Skeletal muscle cell (primary cell): ENCODE measurements at places on chromosomes 7 and 10.
A peak's percentile ranks its signal among the peaks of the same experiment; 100 is the strongest.

DNA sequence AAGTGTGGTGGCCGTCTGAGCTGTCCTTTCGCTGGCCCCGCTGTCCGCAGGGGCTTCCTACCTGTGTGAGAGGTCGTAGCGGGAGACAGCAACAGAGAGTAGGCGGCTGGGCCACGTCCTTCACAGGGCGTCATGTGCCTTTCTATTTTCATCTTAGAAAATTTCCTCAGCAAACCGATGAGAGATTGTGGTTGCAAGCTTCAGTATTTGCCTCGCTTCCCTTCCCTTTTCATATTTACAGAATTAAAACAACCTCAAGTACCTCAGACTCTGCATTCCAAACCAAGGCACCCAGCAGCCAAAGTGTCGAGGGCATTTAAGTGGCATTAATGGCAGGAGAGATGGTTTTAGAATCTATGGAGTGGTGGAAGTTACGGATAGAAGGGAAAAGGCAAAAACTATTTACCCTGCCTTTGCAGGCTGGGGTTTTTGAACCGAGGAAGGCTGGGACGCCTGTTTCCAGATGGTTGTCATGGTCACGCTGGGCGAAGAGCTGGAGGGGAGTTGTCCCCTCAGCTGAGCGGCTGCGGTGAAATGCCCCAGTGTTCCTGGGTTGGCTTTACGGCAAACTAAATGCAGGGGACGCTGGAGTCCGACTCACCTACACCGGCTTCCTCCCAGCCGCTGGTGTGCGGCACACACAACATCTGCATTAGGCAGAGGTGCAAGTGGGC is 41.9 kb downstream of the WIPI2 start:
- no peak for DNase-seq

DNA sequence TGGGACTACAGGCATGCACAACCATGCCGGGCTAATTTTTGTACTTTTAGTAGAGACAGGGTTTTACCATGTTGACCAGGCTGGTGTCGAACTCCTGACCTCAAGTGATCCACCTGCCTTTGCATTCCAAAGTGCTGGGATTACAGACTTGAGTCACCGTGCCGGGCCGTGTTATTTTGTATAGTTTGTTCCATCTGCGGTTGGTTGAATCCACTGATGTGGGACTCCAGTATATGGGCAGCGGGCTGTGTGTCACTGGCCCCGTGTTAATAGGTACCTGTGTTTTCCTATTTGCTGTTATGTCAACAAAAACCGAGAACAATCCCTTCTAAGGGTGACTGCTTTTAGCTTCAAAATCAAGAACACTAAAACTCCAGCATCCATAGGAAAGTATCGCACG is 297.6 kb upstream of the PITRM1 start:
- DNase-seq, result no peak

- no peak for DNase-seq
Measured at GRCh38 chr10:115989621-115990020, 283.4 kb downstream of the GFRA1 start.

DNA sequence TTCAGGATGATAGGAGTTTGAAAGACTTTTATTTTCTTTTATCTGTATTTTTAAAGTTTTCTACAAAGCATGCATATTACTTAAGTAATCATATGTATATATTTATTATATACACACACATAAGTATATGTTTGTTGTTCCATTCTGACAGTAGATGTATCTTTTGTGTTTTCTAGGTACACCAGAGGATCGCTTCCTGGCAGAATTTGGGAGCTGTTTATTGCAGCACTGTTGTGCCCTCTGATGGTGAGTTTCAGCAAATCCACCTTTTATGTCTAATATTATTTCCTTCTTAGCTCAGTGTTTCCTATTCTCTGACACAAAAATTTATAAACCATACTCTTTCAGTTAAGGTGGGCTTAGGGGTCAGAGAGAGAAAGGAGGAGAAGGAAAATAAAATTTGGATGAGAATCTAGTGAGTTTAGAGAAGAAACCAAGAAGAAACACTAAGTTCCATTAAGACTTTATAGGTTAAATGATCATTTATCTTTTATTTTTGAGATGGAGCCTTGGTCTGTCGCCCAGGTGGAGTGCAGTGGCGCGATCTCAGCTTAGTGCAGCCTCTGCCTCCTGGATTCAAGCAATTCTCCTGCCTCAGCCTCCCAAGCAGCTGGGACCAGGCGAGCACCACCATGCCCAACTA is 59.2 kb upstream of the OIT3 start:
- no peak for DNase-seq

- DNase-seq, result no peak
Measured at GRCh38 chr7:124255041-124255655, 222.3 kb upstream of the TMEM229A start.

- DNase-seq, result no peak
Measured at GRCh38 chr7:70387217-70387616, 744.7 kb upstream of the GALNT17 start.

DNA sequence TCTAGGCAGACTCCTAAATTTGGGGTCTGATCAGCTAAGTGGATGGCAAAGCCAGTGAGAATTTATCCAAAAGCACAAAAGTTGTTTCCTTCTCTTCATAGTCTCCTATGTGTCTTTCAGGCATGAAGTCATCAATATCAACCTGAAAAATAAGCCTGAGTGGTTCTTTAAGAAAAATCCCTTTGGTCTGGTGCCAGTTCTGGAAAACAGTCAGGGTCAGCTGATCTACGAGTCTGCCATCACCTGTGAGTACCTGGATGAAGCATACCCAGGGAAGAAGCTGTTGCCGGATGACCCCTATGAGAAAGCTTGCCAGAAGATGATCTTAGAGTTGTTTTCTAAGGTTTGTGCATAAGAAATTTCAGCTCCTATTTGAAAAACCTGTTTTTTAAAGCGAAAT is 4.8 kb downstream of the GSTO1 start:
- no peak for DNase-seq

DNA sequence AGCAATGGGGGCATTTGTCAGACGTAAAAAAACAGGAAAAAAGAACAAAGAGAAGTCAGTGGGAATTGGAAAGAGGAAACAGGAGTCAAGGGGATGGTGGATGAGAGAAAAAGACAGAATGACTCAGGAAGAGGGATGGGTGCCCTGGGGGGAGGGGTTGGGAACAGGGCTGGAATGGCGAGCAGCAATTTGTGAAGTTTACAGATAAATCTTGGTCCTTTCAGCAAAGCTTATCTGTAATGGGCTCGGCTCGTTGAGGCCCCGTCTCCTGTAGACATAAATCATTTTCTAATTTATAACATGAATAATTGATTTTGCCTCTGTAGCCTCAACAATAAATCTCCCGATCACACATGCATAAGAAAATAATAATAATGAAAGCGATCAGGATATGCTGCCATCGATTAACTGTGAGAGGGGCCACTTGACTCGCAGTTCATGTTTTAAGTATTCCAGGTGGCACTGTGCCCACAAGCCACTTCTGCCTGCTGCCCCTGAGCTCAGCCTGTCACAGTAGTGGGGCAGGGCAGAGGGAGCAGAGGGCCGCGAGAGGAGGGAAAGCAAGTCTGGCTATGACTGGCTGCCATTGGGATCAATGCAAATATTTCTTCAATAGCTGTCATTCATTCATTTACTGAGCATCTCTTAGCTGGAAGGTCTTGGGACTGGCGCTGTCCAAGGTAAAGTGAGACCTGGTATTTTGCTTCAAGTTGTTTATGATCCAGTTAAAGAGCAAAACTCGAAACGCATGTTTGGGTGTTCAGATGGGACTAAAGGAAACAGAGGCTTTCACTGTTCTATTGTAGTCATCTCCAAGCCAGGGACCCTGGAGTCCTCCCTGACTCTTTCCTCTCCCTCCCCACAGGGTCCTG is 47.4 kb upstream of the R3HCC1L start:
- DNase-seq, result no peak

DNA sequence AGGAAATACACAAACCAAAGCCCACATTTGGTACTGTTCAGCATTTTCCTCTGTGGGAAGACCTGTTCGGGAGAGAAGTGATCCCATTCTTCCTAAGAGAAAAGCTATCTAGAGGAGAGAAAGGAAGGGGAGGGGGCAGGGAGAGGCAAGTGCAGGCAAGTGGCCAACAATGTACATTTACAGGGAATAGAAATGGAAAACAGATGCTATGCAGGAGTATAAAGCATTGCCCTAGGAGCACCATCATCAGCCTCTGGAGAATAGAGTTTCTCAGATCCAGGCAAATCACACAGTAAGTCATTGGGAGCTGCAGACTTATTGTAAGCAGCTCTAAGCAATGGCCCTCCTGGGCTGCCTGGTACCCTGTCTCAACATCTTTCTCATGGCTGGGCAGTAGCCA is 424.4 kb upstream of the AUTS2 start:
- no peak for DNase-seq

DNA sequence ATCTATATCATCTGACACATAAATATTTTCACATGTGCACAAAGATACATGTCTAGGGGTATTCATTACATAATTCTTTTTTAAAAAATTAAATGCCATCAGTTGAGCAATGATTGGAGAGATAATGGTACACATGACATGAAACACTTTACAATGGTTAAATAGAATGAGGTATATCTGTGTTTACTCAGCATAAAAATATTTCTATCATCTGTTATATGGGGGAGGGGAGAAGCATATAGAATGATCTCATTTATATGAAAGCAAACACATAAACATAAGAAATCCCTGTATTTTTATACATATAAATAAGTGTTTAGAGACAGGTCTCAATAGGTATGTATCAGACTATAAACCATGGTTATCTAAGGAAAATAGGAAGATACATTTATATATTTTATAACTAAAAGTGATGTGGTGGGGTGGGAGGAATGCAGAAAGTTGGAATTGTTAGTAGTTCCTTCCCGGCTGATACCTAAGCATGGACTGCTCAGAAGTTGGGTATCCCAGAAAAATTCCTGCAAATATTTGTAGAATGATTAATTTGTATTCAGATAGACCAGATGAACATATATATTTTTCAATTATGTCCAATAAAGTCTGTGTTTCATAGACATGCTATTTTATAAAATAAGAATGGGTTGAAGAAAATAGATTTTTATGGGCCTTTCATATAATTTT is 75.1 kb downstream of the SHOC2 start:
- no peak for DNase-seq

DNA sequence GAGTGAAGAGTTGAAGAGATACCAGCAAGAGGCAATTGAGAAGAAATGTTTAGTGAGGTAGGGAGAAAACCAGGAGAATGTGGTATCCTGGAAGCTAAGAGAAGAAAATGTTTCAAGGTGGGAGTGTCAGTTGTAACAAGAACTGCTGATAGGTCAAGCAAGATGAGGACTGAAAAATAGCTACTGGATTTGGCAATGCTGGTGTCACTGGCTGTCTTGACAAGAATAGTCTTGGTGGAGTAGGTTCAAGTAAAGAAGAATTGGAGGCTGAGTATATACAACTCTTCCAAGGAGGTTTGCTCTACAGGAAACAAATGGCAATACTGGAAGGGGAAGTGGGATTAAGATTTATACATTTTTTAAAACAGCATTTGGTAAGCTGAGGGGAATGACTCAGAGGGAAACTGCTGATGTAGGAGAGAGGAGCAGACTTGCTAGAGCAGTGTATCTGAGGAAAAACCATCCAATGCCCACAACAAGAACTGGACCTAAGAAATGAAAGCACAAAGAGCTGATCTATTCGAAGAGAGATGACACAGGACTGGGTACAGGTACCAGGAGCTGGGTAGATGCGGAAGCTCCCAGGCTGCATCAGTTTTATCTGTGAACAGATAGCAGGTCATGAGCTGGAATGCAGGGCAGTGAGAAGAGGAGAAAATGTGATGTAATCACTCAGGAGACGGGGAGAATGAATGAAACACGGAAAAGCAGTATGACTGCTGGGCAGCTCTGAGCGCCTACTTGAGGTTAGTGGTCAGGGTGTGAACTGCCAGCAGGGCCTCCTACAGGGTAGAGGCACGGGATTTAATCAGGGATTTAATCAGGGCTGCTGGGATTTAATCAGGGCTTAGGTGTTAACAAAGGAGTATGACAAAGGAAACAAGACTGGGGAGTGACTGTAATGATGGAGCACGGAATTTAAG is 34.5 kb downstream of the FAM25A start:
- peak; percentile 18 for DNase-seq

- DNase-seq, result peak; percentile 58
Measured at GRCh38 chr7:13240349-13240748, 552.9 kb downstream of the ARL4A start.

GRCh38 chr10:78933828-78934531 is 134.8 kb upstream of the ZMIZ1 start:
- no peak for DNase-seq

DNA sequence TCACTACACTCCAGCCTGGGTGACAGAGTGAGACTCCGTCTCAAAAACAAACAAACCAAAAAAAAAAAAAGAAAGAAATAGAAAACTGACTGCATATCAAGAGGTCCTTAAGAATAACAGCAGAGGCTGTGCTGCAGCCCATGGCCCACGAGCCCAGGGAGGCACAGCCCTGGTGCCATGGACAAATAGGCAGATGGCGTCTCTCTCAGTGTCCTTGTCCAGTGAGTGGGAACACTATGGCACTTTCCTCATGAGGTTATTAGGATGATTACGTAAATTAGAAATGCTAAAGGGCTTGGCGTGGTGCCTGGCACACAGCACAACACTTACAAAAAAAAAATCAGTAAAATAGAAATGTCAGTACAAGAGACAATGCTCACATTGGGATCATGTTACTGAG is 33.4 kb upstream of the PFKP start:
- DNase-seq, result no peak

DNA sequence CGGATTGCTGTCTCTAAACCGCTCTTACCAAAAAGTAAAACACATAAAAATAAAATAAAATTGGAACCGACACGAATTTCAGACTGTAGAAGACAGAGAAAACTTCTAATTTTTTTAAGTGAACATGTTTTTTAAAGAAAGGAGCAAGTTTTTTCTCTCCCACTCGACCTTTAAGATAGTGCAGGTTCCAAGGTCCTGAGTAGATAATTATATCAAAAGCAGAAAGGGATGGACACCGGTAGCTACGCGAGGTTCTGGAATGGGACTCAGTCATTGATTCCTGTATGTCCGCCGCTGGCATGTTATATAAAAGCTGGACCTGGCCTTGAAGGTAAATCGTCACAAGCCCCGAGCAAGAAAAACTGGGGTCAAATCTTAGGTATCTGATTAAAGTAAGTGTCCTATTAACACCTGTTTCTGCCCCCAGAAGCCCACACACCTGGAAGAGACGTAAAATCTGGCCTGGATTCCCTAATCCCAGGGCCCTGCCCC is 462 bp upstream of the CISD1 start:
- no peak for DNase-seq

DNA sequence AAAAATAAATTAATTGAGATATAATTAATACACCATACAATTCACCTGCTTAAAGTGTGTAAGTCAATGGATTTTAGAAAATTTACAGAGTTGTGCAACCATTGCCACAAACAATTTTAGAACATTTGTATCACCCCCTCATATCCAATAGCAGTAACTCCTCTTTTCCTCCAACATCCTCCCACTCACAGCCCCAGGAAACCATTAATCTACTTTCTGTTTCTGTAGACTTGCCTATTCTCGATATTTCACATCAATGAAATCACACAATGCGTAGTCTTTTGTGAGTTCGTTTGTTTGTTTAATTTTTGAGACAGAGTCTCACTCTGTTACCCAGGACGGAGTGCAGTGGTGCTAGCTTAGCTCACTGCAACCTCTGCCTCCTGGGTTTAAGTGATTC is 13.7 kb upstream of the HERC4 start:
- no peak for DNase-seq

- DNase-seq, result no peak
Measured at GRCh38 chr7:127690806-127691205, 38.8 kb downstream of the SND1 start.
